ENCODE measurements at places on chromosomes 1 and 21.

- DNase-seq: no peak
Measured at GRCh38 chr21:35244514-35244913, 195.4 kb upstream of the RUNX1 start.

DNA sequence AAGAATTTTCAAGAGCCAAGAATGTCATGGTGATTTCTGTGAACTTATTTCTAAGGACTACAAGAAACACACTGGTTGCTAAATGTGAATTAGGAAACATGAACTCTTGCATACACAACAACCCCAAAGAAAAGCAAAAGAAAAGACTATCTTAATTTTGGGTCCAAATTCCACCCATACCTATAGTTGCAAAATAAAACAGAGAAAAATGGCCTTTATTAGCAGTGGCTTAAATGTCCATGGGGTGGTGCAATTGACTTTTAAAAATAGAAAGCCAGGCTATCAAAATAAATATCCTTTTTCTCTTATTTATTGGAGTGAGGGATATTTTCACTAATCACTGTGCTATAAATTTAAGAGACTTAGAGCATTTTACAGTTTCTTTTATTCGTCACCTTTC lies 80.9 kb upstream of the DPYD start:
- no peak for DNase-seq

DNA sequence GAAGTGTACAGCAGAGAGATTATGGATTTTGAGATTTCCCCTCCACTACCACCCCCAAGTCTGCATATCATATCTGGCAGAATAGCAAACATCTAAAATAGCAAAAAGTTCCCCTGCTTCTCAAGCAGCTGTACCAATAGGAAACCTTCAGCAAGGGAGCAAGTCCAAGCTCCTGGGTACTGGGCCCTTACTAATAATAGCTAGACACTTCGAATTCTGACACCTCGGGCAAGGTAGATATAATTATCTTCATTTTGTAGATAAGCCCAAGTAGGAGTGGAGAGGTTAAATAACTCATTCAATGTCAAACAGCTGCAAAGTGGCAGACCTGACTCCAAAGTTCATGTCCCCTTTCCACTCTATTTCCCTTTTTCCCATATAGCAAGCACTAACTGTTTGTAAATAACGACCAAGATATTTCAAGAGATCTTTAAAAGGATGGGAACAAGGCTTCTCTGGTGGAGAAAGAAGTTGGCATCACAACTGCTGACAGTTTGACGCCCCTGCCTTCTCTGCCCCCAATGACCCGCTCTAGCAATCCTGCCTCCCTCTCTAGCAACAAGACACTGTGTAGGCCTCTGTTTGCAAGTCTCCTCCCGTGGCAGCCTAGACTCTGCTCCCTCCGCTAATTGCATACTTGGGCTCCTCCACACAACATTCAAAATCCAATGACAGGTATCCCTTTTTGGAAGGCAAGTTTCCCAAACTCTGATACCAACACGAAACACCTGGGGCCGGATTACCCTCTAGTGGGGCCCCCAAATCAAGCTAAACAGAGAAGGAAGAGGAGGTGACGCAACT lies 18.7 kb upstream of the ADAR start:
- DNase-seq: no peak

GRCh38 chr1:243926803-243927245 lies 76.8 kb upstream of the AKT3 start:
- no peak for DNase-seq

- no peak for DNase-seq
Measured at GRCh38 chr1:53850082-53850673, 12.1 kb upstream of the NDC1 start.

GRCh38 chr1:243946253-243946652 lies 96.2 kb upstream of the AKT3 start:
- DNase-seq: no peak

DNA sequence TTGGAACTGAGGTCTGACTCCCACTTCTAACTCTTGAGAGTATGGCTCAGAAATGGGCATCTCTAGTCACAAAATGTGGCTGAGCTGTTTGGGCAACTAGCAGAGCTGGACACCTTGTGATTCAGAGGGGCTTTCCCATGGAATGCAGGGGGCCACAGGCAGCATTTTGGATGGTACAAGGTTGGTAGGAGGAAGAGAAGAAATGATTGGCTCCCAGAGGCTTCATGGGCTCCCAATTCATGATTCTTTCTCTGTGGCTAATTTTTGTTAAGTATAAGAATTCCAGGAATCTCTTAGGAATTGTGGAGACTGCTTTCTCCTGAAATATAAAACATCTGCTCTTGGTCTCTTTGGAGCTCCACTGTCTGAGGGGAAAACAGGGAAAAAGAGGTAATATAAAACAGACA lies 49.7 kb downstream of the PBX1 start:
- DNase-seq: no peak

DNA sequence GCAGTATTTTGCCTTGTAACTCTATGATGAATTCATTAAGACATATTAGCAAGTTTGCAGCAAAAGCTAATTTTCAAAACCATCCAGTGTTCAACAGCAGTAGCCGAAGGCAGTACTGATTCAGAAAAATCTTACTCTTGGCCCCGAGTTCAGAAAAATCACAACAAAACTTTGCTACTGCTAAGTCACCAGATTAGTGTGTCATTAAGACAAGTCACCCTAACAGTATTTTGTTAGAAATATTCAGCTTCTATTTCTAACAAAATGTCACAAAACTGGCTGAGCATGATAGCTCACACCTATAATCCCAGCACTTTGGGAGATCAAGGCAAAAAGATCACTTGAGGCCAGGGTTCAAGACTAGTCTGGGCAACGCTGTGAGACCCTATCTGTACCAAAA lies 8.2 kb downstream of the GTF2B start:
- DNase-seq: no peak

GRCh38 chr1:93349231-93350135 lies 3.8 kb downstream of the DR1 start:
- no peak for DNase-seq

DNA sequence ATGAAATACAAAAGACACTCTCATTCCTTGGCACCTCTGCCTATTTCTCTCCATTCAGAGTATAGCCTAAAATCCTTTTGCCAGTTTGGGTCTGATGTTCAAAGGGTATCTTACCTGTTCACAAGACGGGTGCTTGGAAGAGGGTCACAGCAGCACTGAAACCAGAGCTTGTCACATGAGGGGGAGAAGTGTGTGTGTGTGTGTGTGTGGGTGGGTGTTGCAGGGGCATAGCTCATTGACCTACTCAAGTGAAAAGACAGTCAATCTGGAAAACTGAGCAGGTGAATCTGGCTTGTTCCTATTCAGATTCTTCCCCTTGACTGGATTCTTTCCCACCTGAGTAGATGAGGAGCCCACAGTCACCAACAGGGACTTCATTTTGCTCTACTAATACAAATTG lies 63.9 kb downstream of the KCTD3 start:
- DNase-seq: no peak

- DNase-seq: no peak
Measured at GRCh38 chr1:16212251-16212961, at the start of gene ARHGEF19. ARHGEF19 (minus strand) TSS chr1:16212652; CDS start chr1:16209054, 3,598 bp downstream.

GRCh38 chr1:179924268-179924667 lies 30.3 kb upstream of the CEP350 start:
- DNase-seq: no peak

- DNase-seq: no peak
Measured at GRCh38 chr1:37009521-37009920, 24.8 kb downstream of the GRIK3 start.

DNA sequence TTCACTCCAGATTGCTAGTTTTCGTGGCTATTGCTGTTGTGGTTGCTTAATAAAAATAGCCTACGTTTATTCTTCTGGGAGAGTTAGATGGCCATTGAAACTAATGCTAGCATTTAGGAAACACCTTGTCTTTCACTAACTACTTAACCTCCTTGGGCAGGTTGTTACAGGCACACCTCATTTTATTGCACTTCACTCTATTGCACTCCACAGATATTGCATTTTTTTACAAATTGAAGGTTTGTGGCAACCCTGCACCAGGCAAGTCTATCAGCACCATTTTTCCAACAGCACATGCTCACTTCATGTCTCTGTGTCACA lies 11.3 kb upstream of the MARK1 start:
- DNase-seq: no peak

DNA sequence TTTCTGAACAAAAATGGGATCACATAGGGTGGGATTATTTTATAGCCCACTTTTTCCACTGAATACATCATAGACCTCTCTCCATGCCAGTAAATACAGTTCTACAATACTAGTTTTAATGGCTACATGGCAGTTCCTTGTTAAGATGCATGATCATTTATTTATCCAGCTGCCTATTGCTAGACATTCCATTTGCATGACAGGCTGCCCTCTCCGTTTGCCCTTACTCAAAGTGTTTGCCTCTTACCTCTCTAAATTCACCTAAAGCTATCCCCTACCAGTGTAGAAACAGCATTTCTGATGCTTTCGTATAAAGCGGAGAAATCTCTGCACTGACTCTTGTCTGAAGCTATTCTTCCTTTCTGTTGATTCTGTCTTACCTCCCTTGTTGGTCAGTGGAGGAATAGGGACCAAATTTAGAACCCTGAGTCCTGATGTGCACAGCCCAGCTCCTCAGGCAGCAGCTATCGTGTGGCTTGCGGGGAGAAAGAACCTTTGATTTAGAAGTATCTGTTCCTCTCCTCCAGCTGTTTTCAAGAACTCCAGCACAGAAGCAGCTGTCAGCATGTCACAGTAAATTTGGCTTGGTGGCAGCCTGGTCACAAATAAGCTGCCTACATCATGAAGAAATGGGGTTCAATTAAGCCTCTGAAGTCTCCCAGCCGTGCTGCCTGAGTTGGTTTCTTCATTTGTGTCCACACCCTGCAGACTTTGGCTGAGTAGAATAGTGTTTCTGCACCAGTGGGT lies 337.3 kb downstream of the PRDM2 start:
- DNase-seq: no peak

DNA sequence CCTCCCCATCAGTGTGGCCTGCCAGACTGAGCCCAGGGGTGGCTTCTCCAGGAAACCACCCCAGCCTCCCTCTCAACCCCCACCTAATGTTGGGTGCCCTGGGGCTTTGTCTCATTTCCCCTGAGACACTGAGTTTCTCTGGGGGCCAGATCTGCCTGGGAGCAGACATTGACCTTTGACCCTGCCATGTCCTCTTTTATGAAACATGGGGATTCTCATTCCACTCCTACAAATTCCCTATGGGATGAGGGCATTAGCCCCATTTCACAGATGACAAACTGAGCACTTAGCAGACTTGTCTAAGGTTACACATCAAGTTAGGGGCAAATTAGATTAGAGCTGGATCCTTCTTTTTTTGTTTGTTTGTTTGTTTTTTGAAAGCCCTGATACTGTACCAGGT lies 24.1 kb downstream of the RHBG start:
- no peak for DNase-seq

- no peak for DNase-seq
Measured at GRCh38 chr1:64948905-64949833, 17.2 kb downstream of the JAK1 start.

GRCh38 chr1:156401041-156401574 lies 32.1 kb downstream of the RHBG start:
- DNase-seq: no peak

- DNase-seq: no peak
Measured at GRCh38 chr1:246037832-246038231, 469.2 kb downstream of the SMYD3 start.

GRCh38 chr1:13483946-13484345 lies 29.9 kb downstream of the LRRC38 start:
- no peak for DNase-seq

DNA sequence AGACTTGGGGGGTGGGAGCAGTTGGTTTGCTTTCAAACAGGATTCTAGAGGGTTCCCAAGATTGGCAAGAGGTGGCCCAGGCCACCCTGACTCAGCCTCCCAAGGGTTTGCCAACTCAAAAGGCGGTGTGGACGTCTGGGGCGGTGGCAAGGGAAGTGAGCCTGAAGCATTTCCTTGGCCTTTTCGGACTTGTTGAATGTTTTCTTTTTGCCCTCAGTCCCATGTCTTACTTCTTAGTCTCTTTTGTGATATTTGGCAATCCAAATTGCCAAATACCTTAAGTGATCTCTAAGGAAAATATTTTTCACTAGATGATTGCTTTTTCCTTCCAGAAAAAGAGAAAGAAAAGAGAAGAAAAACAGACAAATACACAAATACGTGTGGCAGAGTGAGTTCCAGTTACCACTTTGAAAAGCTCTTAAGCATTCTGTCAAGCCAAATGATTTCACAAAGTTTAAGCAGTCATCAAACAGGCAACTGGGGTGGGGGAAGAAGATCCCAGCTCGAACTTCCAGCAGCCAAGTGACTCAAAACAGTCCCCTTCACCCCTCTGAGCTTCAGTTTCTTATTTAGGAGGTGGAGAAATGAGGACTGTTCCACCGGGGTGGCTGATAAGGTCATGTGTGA lies 374.6 kb upstream of the USP24 start:
- no peak for DNase-seq

GRCh38 chr1:54640863-54641836 lies at the start of gene MROH7:
MROH7 (plus strand) TSS chr1:54641786; CDS start chr1:54652927, 11,141 bp downstream.
- DNase-seq: no peak
